ENCODE measurements at places on chromosomes 4 and X.

- DNase-seq = no peak
These were observed 249.6 kb downstream of the CAMK2D start for GRCh38 chr4:113511944-113512343.

- DNase-seq = no peak
These were observed 159.8 kb upstream of the CXCL13 start for GRCh38 chr4:77445823-77446222.

GRCh38 chrX:20471483-20471882, 204.8 kb upstream of the RPS6KA3 start:
- no peak for DNase-seq

- DNase-seq = no peak
These were observed 120.1 kb downstream of the MFAP3L start for GRCh38 chr4:169906104-169906503.

- DNase-seq = no peak
These were observed 578 bp upstream of the CORIN start for GRCh38 chr4:47838445-47838844.

GRCh38 chrX:43716144-43716543, 60.0 kb downstream of the MAOA start:
- DNase-seq = no peak

- no peak for DNase-seq
These were observed 6.5 kb upstream of the GLRA3 start for GRCh38 chr4:174835536-174835935.
